ENCODE measurements at places on chromosomes 1 and 21.
A peak's percentile ranks its signal among the peaks of the same experiment; 100 is the strongest.

DNA sequence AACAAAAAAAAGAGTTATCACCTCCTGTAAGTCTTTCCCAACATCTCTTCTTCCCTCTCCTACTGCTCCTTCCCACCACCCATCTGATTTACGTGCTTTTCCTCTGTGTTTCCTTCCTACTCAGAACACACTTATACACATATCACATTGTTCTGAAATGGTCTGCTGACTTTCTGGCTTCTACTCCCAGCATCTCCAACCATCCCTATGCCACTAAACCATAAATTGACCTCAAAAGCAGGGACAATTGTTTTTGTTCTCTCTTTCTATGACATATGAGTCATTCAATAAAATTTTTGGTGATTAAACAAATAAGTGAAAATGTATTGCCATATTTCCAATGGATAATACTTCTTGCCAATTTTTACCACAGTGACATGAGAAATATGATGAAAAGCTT is 8.2 kb downstream of the GOLPH3L start:
- no peak for DNase-seq

- DNase-seq: no peak
Measured at GRCh38 chr1:119590393-119590792, 57.7 kb downstream of the ZNF697 start.

DNA sequence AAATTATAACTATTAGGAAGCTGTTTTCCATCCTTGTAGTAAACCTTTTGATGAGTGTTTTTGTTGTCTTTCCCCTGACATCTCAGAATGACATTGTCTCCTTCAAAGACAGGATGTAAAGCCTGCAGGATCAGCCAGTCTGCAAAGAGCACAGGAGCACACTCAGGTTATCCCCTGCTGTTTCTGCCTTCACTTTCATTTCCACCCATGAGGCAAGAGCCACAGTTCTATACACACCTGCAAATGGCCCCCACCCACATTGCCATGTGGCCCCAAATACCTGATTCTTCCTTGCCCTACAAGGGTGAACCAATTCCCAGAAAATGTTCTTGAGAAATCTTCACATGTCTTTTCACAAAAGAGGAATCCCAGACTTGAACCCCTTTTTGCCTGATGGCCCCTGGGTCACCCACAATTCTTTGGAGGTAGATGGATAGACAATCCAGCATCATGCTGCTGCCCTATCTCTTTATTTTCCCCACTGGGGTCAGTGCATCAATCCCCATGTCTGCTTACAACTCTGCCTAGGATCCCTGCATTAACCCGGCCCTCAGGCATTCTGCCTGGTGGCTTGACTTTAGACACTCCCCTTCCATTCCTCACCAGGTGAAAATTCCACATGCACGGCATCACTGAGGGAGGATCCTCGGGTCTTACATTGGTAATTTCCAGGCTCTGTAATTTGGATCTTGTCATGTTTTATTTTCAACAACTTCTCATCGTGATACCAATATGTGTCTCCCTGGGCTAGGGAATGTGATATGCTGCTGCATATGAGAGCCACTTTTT is 2.6 kb downstream of the FCRL3 start:
- DNase-seq: no peak

GRCh38 chr1:228279011-228279721 is 71.3 kb downstream of the OBSCN start:
- no peak for DNase-seq

- no peak for DNase-seq
Measured at GRCh38 chr1:246583448-246584185, 17.4 kb downstream of the CNST start.

GRCh38 chr1:39250460-39251240 is 46.2 kb downstream of the MACF1 start:
- DNase-seq: no peak

DNA sequence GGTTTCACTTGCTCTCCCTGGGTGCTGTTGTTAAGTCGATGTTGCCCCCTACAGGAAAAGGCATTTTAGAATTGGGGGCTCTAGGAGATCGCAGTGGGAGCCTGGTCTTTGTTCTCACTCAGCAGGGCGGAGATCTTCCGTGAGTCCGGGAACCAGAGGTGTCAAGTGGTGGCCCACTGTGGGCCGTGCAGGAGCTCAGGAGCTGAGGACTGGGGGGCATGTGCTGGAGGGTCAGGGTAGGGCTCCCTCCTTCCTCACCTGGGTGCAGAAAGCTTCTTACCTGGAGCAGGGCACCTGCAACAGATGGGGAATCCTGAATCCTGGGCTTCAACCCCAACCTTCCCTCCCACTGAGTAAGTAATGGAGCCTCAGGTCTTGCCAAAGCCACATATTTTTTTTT is 392.7 kb downstream of the NPHP4 start:
- no peak for DNase-seq

DNA sequence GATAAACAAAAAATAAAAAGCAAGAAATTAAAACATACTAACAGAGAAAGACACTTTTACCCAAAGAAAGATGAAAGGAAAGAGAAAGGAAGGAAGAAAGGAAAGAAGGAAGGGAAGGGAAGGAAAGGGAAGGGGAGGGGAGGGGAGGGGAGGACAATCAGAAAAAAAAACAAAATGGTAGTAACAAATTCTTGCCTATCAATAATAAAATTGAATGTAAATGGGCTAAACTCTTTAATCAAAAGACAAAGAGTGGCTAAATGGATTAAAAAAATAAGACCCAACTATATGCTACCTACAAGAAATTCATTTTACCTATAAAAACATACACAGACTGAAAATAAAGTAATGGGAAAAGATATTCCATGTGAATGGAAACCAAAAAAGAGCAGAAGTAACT is 372.9 kb upstream of the NFIA start:
- no peak for DNase-seq

DNA sequence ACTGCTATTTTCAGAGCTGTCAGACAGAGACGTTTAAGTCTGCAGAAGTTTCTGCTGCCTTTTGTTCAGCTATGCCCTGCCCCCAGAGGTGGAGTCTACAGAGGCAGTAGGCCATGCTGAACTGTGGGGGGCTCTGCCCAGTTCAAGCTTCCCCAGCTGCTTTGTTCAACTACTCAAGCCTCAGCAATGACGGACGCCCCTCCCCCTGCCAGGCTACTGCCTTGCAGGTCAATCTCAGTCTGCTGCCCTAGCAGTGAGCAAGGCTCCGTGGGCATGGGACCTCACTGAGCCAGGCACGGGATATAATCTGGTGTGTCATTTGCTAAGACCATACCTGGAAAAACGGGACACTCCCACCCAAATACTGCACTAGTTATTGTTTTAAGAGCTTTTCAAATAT is 219.7 kb downstream of the BRINP3 start:
- no peak for DNase-seq

- DNase-seq: no peak
Measured at GRCh38 chr21:28632755-28633408, 359.8 kb downstream of the LTN1 start.

- DNase-seq: no peak
Measured at GRCh38 chr1:244836584-244836983, 1.1 kb downstream of the COX20 start.

DNA sequence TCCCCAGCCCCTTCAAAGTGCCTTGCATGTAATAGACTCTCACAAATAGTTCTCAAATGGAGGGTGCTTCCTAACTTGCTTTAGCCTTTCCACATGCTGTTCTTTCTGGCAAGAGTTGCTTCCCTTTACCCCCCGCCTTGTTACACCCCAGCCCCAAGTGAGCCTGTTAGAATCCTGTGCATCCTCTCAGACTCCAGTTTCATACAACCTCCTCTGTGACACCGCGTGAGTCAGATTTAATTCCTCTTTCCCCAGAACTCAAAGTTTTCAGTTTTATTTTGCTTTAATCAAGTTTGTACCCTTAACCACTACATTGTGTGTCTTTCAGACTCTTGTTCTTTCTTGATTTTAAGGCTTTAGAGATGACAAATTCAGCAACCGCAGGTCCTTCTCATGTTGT is 234.5 kb upstream of the HOOK1 start:
- no peak for DNase-seq

DNA sequence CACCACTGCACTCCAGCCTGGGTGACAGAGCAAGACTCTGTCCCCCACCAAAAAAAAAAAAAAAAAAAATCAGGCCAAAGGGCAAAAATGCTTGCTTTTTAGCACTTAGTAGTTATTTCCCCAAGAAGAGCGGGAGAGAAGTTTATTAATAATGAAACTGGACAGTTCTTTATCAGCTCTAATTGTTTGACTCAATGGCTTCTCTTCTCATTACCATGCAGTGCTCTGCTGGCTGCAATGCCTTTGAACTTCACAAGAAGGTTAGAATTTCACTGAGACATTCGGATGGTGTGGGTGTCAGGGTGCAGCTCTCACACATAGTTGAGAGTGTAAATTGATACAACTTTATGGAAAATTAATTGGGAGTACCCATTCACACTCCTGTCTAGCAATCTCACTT is 63.7 kb downstream of the EDARADD start:
- DNase-seq: no peak

- no peak for DNase-seq
Measured at GRCh38 chr1:166874464-166874863, 1.6 kb downstream of the TADA1 start.

GRCh38 chr1:229171934-229172333 is 99.0 kb upstream of the RAB4A start:
- no peak for DNase-seq

DNA sequence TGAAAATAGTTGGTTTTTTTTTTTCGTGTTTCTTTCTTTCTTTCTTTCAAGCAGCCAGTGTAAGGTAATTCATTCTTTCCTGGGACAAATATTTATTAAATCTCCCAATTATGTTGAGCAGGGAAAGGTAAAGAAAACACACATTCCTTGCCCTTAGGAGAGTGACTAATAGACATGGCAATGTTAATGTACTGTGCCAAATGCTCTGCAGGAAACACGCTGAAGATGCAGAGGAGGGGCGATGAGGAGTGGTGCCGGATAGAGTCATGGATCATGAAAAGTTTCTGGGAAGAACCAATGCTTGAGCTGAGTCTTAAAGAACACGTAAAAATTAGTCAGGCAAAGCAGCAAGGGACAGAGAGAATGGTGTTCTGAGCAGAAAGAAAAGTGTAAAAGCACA is 199.2 kb downstream of the DNM3 start:
- no peak for DNase-seq

- no peak for DNase-seq
Measured at GRCh38 chr1:8021676-8022266, 4.3 kb downstream of the ERRFI1 start.

- peak; percentile 35 for DNase-seq
Measured at GRCh38 chr1:22131875-22132486, 10.9 kb downstream of the WNT4 start.

GRCh38 chr21:25689226-25689625 is 45.5 kb downstream of the ATP5PF start:
- no peak for DNase-seq

GRCh38 chr1:241985787-241986186 is 13.1 kb downstream of the MAP1LC3C start:
- no peak for DNase-seq

DNA sequence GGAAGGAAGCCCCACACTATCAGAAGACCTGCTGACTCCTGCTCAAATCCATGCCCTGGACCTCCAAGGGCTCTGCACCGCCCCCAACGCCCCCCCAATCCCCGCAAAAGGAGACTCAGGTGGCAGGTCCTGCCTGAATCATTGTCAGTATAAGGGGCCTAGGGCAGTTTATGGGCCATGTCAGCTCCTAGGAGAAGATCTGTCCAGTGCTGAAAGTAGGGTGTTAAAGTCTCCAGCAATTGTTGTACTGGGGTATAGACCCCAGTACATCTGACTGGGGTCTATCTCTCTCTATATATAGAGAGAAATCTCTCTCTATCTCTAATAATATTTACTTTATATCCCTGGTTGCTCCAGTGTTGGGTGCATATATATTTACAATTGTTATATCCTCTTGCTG is 12.1 kb upstream of the OLIG2 start:
- no peak for DNase-seq

GRCh38 chr1:221032637-221033280 is 153.5 kb downstream of the HLX start:
- DNase-seq: no peak

- DNase-seq: no peak
Measured at GRCh38 chr1:11447903-11448302, 31.1 kb upstream of the DISP3 start.

GRCh38 chr1:219710529-219711194 is 97.8 kb upstream of the ZC3H11B start:
- no peak for DNase-seq

DNA sequence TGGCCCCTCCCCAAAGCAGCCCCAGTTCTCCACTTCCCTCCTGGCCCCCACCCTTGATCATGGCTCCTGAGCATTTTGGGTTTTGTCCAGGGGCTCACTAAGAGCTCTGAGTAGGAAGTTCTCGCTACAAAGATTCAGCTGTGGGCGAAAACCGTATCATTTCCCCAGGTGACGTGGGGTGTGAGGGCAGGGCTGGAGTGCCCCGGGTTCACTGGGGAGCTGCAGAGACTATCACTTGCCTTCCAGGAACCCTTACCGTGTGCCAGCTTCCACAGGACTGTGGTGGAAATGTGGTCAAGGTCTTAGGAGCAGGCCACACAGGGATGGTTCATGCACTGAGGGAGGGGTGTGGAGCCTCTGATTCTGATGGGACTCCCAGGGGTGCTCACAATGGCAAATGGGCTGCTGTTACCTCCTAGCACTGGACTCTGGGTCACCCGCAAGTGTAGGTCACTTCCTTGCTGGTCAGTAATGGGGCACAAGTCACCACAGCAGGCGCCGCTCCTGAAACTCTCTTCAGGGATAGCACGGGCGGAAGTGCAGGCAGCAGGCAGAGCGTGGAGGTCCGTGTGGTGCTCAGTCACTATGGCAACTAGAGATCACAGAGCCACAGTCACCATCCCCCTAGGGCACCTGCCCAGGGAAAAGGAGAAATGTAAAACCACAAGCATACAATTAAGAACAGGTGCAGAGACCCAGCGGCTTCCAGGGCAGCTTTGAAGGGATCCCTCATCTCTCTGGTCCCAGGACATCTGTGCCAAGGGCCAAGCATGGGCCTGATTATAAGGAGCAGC is 35.4 kb downstream of the RSPH1 start:
- peak; percentile 85 for DNase-seq

GRCh38 chr1:51953079-51953478 is 37.4 kb downstream of the RAB3B start:
- no peak for DNase-seq

GRCh38 chr1:204819495-204819894 is 51.2 kb upstream of the NFASC start:
- DNase-seq: no peak

DNA sequence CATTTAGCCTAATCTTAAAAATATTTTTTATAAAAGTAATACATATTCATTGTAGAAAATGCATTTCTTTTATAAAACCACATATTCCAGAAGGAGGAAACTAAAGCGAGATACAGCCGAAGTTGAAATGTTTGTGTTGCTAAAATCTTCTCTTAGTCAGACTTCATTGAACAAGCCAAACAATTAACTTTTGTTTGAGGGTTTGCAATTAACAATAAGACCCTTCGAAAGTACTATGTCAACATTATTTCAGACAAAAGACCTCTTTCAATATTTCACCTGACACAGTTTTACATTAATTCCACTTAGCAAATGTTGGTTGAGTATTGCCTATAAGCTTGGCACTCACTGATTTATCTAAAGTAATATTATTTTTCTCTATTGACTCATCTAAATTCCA is 354.0 kb upstream of the ADAMTS5 start:
- DNase-seq: no peak

DNA sequence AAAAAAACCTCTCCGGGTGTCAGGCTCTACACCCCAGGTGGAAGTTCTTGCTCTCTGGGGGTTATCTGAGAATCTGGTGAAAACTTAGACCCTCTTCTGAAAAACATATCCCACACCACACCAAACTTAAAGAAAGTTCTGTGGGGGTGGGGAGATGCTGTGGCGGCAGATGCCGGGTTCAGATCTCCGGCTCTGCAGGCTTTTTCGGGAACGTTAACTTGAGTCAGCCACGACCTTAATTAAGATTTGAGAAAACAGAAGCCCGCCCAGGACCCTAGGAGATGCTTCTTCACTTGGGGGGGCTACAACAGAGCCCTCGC is 2.3 kb downstream of the RCC2 start:
- no peak for DNase-seq

Data from CD4-positive, alpha-beta T cell treated with Interleukin-4 for 1 hour (primary cell).